ENCODE measurements at places on chromosomes 11 and 22. TPM values are rescaled to one million over a fixed set of nuclear protein-coding genes. Genes with fewer than 3 reads are reported as not detected.

PTPRCAP gene
- 0.38 TPM for total RNA-seq

GLYATL2 gene
- 1.2 TPM for total RNA-seq

KCNJ1 gene
- not detected for total RNA-seq

SOX6 gene
- not detected for total RNA-seq

RIBC2 gene
- 0.58 TPM for total RNA-seq

OR51B2 gene
- not detected for total RNA-seq

FAM227A gene
- total RNA-seq: 1.4 TPM

SYT12 gene
- total RNA-seq: not detected

UCP2 gene
- total RNA-seq: 8.0 TPM

BANF1 gene
- 67.8 TPM for total RNA-seq

NDUFS8 gene
- total RNA-seq: 171 TPM

ENDOD1 gene
- total RNA-seq: 30.0 TPM

DDIAS gene
- 30.1 TPM for total RNA-seq

All from LHCN-M2 (cell line).